A172 (cell line): ENCODE measurements at places on chromosomes 2 and 18.

- no peak for DNase-seq
Measured at GRCh38 chr18:23798824-23799223, 109.6 kb downstream of the LAMA3 start.

DNA sequence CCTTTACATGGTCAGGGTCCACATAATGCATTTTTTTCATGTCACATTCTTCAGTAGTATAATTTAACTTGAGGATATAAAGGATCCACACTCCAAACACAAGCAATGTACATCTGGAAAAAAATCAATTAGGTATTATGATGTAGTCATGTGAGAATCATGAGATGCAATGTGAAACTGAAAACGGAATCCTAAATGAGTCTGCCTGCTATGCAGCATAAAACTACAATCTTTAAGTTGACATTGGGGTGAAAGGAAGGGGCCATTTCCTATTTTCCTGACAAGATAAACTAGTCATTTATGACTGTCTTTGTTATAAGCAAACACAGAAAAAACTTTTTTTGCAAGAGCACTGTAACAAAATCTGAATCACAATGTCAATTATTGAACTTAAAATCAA is 27.6 kb downstream of the ST3GAL5 start:
- no peak for DNase-seq

- no peak for DNase-seq
Measured at GRCh38 chr2:138424436-138425140, 77.0 kb upstream of the SPOPL start.

DNA sequence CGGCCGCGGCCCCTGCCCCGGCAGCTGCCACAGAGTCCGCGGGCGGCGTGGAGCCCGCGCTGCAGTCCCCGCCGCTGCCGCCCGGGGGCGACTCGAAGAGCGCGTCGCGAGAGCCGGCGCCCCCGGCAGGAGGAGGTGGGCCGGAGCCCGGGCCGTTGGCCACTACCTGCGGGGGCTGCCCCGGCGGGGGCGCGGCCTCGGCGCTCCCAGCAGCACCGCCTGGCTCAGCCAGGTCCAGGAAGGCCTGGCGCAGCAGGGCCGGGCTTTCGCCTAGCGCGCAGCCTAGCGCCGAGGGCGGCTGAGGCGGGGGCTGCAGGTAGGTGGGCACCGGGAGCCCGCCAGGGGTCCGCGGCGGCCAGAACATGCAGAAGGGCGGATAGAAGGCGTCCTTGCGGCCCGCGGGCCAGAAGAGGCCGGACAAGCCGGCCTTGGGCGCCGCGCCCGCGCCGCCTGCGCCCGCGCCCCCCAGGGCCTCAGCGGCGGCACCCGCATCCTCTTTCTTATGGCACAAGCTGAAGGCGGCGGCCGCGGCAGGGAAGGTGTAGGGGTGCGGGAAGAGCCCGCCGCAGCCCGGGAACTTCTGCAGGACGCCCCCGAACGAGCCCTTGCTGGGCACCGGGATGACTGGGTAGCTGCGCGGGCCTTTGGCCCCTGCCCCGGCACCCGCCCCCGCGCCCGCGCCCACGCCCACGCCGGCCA is 3.9 kb downstream of the SKOR2 start:
- no peak for DNase-seq

GRCh38 chr2:236873636-236874035 is 212.1 kb upstream of the COPS8 start:
- no peak for DNase-seq
